ENCODE measurements at places on chromosomes 13 and 19.

- no peak for DNase-seq
Observed at GRCh38 chr19:31255831-31256592, 93.2 kb downstream of the TSHZ3 start.

DNA sequence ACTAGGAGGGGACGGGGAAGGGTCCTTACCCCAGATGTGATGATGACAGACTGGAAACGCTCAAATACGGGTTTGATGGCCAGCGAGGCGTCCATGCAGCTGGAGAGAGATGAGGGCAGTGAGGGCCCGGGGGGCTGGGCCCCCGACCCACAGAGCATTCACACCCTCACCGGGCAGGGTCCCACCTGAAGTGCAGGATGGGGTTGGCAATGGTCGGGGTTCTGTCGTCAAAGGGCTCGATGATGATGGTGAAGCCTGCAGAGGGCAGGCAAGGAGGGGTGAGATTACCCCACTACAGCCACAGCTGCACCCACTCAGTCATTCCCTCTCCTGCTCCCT is 13.0 kb downstream of the ERCC2 start:
- DNase-seq = no peak

DNA sequence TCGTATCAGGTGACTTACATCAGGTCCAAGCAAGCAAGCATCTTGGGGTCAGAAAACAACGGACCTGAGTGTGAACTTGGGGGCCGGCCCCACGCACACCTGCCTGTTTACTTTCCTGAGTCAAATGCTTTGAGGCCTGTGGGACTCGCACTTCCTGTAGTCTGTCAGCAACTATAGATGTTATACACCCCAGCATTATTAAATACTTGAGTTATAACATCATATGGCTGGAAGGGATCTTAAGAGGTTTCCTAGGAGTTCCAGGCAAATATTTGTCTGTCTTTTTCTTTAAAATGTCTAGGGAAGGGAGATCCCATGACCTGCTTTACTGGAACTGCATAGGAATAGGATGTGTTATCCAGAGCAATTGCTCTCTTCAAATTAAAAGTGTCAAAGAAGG is 280.6 kb downstream of the SHISA2 start:
- no peak for DNase-seq

- no peak for DNase-seq
Observed at GRCh38 chr13:73715114-73715910, 418.9 kb downstream of the KLF12 start.

- peak; percentile 78 for DNase-seq
Observed at GRCh38 chr13:49996161-49996915, 504 bp upstream of the TRIM13 start.

DNA sequence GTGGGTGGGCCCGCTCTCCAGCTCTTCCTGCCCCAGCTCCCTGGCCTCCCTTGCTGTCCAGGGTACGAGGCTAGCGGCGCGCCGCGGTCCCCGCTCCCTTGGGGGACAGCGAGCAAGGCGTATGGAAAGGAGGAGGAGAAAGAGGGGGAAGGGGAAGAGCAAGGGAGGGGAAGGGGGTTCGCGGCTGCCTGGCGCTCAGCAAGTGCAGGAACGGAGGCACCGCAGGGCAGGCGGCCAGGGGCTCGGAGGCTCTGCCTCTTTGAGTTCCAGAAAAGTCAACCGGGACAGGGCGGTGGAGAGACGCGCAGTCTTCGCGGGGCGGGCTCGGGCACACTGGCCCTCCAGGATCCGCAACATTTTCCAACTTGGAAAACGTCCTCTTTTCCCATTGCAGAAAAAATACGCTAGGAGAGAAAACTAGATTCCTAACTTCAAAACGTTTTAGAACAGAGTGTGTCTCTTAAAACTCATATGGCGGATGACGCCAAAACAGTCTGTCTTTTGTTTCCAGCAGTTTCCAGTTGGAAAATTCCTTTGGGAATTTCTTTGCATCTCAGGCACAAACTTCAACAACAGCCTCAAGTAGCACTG is 23.1 kb upstream of the TNFRSF19 start:
- no peak for DNase-seq

- DNase-seq = no peak
Observed at GRCh38 chr19:23832717-23833327, 74.1 kb upstream of the ZNF681 start.

GRCh38 chr19:12847159-12848139 is 9.1 kb downstream of the MAST1 start:
- no peak for DNase-seq

DNA sequence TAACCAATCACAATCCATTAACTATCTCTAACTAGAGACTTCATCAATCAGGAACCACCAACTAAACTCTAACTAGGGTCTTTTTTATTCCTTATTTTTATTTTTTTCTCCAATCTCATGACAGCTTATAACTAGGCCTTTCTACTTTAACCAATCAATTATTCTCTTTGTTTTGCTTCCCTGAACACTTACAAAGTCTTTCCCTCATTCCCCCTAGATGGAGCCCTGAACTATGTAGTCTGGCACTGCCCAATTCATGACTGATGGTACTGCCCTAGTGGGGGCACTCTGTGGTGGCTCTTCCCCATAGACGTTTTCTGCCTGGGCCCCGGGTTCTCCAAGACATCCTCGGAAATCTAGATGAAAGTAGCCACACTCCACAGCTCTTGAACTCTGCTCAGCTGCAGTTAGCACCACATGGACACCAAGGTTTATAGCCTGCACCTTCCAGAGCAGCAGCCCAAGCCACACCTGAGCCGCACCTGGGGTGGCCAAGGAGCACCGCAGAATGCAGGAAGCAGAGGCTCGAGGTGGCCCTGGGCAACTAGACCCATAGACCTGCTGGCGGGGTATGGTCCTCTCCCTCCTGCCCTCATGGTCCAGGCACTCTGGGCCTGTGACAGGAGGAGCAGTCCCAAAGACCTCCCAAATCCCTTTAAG is 6.6 kb downstream of the ATP7B start:
- no peak for DNase-seq

DNA sequence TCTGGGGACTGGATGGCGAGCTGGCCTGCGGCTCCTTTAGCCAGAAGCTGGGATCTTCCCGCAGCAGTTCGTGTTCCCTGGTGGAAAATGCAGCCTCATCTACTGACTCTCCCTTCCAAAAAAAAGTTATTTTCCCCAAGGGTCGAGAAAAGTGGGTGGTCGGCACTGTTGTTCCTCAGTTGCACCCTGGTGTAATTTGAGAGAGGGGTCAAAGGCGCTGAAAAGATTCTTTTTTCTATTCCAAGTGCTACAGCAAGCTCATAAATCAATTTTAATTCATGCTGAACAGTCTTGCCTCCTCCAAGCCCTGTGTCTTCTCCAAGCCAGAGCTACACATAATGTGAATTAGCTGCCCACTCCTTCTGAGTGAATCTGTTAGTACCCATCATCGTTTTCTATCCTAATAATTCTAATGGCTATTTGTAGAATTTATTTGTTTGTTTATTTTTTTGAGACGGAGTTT is 774 bp downstream of the SLC25A15 start:
- no peak for DNase-seq

DNA sequence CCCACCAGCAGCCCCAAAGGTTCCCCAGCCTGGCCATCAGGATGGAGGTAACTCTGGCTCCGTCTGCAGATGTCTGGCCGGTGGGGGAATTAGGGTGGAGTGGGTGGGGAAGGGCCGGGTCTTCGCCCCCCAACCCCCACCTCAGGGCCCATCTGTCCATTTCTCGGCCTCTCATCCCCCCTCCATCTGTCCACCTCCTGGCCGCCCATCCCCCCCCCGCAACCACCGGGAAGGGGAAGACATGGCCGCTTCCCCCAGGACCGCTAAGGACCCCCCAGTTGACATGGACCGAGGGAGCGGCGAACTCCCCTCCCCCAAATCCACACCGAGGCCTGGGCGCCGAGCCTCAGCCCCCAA is 793 bp downstream of the LRFN1 start:
- no peak for DNase-seq

DNA sequence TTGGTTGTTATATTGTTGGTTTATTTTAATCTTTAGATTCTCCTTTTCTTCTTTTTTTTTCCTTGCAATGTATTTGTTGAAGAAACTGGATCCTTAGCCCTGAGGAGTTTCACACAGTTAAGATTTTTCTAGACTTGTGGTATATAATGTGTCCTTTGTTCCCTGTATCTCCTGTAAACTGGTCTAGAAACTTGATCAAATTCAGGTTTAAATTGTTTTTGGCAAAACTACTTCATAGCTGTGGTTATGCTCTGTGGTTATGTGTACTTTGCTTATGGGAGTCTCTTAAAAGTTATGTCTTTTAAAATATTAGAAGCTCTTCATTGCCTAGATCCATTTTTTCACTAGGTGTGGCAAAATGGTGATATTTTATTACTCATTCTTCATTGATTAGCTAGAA is 3.7 kb upstream of the MTRF1 start:
- DNase-seq = no peak

GRCh38 chr19:50418176-50419021 is at the start of gene SPIB:
SPIB (plus strand) TSS chr19:50418938; CDS start chr19:50418963, 25 bp downstream.
- DNase-seq = no peak

GRCh38 chr13:45492538-45492937 is 27.8 kb downstream of the COG3 start:
- no peak for DNase-seq

- no peak for DNase-seq
Observed at GRCh38 chr13:73984201-73984600, 150.0 kb downstream of the KLF12 start.

GRCh38 chr19:1354970-1355567 is 28.6 kb upstream of the NDUFS7 start:
- DNase-seq = no peak

- DNase-seq = no peak
Observed at GRCh38 chr19:33902802-33903488, 106.3 kb downstream of the KCTD15 start.
